ENCODE measurements at places on chromosomes 1 and 21.

DNA sequence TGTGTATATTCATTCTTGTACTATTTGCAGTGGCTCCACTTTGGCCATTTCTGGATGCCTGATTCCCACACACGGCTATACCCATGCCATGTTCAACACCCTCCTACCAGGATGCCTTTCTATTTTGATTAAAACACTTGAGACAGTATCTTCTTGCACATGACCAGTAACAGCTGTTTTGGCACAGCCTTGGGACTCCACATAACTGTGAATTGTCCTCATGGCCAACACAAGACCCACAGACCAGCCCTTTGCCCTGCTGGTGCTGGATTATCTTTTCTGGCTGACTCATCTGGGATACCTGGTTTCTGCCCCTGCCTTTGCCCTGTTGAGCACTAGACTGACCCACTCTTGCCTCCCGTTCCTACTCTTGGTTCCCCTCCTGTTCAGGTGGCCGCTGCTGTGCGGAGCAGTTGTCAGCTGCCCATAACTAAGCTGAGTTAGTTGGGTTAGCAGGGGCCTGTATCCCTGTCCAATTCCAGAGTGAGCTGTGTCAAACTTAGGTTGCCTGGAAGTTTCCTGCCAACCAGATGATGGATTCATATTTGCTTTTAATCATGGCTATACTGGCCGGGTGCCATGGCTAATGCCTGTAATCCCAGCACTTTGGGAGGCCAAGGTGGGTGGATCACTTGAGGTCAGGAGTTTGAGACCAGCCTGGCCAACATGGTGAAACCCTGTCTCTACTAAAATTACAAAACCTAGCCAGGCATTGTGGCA, 10.8 kb upstream of the EYA3 start:
- DNase-seq: no peak

DNA sequence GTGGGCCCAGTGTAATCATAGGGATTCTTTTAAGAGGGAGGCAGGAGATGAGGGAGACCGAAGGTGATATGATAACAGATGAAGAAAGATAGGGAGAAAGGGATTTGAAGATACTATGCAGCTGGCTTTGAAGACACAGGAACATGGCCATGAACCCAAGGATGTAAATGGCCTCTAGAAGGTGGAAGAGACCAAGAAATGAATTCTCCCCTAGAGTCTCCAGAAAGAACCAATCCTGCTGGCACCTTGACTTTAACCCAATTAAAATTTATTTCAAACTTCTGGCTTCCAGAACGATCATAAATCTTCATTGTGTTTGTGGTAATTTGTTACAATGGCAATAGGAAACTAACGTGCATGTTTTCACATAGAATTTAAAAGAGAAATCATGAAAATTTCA, 95.0 kb upstream of the GORAB start:
- no peak for DNase-seq

GRCh38 chr1:6489383-6489765, 2.1 kb downstream of the PLEKHG5 start:
- DNase-seq: no peak

DNA sequence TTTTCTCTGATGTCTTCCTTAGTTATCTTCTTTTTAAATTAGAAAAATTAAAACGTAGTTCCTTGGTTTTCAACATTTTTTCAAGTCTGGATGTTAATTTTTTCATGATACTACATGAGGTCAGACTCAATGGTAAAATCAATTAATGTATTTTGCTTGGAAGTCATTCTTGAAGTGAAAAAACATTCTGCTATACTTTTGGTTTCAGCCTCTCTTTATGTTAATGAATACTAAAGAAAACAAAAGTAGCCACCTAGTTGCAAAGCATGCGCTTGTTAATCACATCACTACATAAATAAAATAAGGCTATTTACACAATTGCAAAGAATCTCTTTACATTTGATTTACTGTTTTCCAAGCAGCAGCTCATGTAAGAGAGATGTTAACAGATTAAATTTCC, 170.4 kb downstream of the LIPI start:
- no peak for DNase-seq

- no peak for DNase-seq
Observed at GRCh38 chr21:28928578-28929420, 63.9 kb downstream of the LTN1 start.

- no peak for DNase-seq
Observed at GRCh38 chr1:206041640-206042039, 11.3 kb upstream of the RHEX start.

- DNase-seq: peak; percentile 60
Observed at GRCh38 chr1:156490401-156491032, 10.1 kb downstream of the MEF2D start.

GRCh38 chr1:39727932-39728317, 10.8 kb upstream of the PPIE start:
- DNase-seq: peak; percentile 13

GRCh38 chr1:45542591-45542990, 8.0 kb upstream of the AKR1A1 start:
- no peak for DNase-seq

GRCh38 chr1:156508955-156509234, 8.3 kb upstream of the MEF2D start:
- DNase-seq: no peak

GRCh38 chr1:162223488-162223887, 153.2 kb downstream of the SPATA46 start:
- DNase-seq: no peak

DNA sequence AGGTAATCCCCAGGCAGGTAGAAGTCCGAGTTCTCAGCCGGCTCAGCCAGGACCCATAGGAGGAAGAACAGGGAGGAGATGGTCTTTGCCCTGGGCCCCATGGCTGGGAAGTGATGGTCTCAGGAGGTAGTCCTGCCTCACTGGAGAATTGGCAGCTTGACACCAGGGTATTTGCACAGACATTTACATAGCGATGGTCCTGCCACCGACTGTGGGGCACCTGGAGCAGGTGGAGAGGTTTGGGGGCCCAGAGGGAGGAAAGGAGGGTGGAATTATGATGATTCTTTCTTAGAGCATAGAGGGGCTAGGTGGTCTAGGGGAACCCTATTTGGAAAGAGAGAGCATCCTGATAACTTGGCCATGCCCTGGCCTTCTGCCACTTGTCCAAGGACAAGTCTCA, at the start of gene TAS1R2:
TSS of gene TAS1R2 (minus strand) at position 101 of the 400 bp plus-strand sequence. CDS start at position 101, 0 bp downstream.
- DNase-seq: no peak

GRCh38 chr1:67307251-67308060, at the start of gene IL12RB2:
TSS of gene IL12RB2 (plus strand) at chr1:67307873. CDS start at chr1:67320369, 12,496 bp downstream.
- DNase-seq: no peak

GRCh38 chr1:160708118-160708517, 3.5 kb downstream of the CD48 start:
- no peak for DNase-seq

- DNase-seq: peak; percentile 64
Observed at GRCh38 chr21:17513214-17514123, 626 bp downstream of the CXADR start.

DNA sequence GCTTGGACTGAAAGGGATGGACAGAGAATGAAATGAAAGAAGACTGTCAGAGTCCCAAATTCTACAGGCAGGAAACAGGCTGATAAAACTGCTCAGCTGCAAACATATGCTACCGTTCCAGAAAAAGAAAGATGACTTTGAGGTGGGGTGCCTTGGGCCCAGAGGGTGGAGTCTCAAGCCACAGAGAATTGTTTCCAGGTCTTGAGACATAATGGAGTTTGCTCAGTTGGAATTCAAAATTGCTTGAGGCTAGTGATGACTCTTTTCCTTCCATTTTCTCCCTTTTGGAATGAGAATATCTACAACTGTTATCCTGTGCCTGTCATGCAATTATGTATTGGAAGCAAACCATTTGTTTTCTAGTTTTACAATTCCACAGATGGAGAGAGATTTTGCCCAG, 23.6 kb upstream of the PSEN2 start:
- no peak for DNase-seq

DNA sequence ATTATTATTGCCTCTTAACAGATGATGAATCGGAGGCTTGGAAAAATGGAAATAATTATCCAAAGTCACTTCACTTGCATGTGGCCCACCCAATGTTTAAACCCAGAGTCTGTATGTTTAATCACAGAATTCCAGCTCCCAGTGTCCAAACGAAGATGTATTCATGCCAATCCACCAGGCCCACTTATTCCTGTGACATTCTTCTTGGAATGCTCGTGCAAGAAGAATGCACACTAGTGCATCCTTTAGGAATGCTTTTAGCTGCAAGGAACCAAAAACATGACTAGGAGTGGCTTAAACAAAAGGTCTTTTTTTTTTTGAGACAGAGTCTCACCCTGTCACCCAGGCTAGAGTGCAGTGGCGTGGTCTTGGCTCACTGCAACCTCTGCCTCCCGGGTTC, 8.9 kb upstream of the OPRD1 start:
- no peak for DNase-seq

DNA sequence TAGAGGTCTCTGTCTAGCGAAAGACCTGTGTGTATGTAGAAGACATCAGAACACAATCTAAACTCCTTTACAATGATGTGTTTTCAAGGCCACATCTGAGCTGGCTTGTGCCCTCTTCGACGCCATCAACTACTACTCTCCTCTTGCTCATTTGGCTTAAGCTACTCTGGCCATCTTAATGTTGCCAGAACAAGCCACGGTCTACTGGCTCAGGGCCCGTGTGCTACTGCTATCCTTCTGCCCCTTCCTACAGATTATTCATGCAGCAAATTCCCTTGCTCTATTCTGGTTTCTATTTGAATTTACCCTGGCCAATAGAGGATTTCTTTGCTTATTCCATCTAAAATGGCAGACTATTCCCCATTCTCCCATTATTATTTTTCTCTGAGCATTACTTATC, 121.7 kb downstream of the ZZZ3 start:
- DNase-seq: no peak

GRCh38 chr1:185907246-185907645, 173.1 kb downstream of the HMCN1 start:
- no peak for DNase-seq

DNA sequence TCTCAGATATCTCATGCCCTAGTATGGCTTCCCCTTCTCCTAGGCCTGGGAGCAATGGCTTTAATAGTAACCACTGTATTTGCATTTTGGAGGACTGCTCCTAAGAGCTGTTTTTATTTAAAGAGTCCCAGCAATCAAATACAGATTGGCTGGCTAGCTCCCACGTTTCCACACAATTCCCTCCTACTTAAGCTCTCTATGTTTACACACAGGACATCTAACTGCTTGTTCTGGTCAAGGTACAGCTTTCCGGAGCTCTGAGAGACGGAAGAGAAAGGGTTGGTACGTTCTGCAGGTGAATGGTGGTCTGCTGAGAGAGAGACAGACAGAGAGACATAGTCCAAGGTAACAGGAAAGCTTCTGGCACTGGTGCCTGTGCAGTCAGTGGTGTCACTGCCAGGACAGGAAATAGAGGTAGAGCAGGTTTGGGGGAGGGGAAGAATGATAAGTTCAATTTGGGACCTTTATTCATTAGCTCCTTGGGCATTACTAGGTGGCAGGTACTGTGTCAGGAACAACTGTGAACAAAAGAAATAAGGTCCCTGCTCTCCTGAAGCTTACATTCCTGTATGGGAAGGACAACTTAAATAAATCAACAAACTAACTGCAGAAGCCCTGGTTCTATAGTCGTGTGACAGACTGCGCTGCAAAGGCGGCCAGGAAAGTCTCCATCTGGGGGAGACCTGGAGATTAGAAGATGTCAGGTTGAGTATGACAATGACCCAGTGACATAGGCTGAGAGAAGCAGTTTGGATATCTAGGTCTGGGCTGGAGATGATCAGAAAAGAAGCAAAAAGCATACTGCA, 1.2 kb upstream of the SLC25A33 start:
- DNase-seq: peak; percentile 17

GRCh38 chr1:88799491-88799890, 91.9 kb downstream of the GTF2B start:
- DNase-seq: no peak

- no peak for DNase-seq
Observed at GRCh38 chr1:160711602-160712311, at the start of gene CD48. TSS of gene CD48 (minus strand) at chr1:160711822. CDS start at chr1:160711763, 59 bp downstream.

DNA sequence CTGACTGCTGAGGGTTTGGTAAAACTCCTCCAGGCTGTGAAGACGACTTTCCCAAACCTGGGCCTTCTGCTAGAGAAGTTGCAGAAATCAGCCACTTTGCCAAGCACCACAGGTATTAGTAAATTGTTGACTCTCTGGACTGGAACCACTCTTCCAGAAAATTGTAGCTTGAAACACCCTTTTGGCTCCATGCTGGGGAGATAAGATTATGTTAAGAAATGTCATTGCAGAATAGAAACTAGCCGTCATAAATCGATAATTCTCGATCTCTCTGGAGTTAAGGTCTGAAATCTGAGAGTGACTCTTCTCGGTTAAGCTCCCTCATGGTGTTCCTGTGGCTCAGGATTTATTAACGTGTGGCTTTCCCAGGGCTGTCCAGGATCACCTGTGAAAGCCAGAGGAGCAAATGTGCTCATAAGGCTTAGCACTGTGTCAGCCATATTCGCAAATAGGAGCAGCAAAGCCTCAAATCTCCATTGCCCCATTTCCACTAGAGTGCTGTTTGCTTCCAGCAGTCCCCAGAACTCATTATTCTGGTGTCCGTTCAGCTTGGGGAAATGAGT, 54.6 kb downstream of the ZBTB40 start:
- DNase-seq: no peak

DNA sequence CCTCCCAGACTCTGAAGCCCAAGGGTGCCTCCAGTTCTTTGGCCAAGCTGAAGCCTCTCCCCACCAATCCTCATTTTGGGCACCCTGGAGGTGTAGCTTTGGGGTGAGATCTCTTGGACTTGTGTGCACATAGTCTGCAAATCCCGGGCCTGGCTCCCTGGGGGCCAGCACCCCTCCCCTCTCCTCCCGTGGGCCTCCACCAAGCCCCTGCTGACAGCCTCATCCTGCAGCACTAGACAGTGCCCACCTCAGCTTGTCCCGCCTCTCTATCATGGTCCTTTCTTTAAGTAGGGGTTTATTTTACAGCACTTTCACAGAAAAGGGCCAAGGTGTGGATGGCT, 3.2 kb downstream of the GJC2 start:
- no peak for DNase-seq

- peak; percentile 88 for DNase-seq
Observed at GRCh38 chr1:150981177-150981804, 801 bp upstream of the ANXA9 start.

- no peak for DNase-seq
Observed at GRCh38 chr1:192527950-192528349, 47.6 kb upstream of the RGS1 start.

DNA sequence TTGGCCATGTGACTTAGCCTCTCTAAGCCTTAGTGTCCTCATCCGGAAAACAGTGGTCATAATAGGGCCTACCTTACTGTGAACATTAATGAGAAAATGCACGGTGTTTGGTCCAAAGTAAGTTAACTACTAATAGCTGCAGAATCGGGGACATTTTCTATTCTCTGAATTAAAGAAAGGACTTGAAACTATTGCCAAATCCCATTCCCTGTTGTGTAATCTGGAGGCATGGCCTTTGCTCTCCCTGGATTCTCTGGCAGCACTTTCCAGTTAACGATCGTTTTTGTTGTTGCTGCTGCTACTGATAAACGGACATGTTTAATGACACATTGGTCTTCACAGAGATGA, 30.5 kb downstream of the FMO4 start:
- DNase-seq: no peak

GRCh38 chr1:35971601-35972000, 40.7 kb downstream of the AGO3 start:
- DNase-seq: no peak

- DNase-seq: peak; percentile 75
Observed at GRCh38 chr1:3096345-3096744, 27.3 kb downstream of the PRDM16 start.

Measured in RPMI8226 (cell line).